ENCODE measurements at places on chromosomes 3 and 15.
A peak's percentile ranks its signal among the peaks of the same experiment; 100 is the strongest.

GRCh38 chr3:10303785-10304184, 11.0 kb upstream of the GHRL start:
- no peak for DNase-seq

- no peak for DNase-seq
Observed at GRCh38 chr15:48076454-48076853, 44.3 kb upstream of the SLC24A5 start.

GRCh38 chr3:152400887-152401286, 132.2 kb downstream of the MBNL1 start:
- DNase-seq: no peak

- peak; percentile 44 for DNase-seq
Observed at GRCh38 chr15:68730471-68730919, 90.2 kb downstream of the ANP32A start.

- peak; percentile 56 for DNase-seq
Observed at GRCh38 chr15:51718219-51718618, 19.2 kb downstream of the LYSMD2 start.

DNA sequence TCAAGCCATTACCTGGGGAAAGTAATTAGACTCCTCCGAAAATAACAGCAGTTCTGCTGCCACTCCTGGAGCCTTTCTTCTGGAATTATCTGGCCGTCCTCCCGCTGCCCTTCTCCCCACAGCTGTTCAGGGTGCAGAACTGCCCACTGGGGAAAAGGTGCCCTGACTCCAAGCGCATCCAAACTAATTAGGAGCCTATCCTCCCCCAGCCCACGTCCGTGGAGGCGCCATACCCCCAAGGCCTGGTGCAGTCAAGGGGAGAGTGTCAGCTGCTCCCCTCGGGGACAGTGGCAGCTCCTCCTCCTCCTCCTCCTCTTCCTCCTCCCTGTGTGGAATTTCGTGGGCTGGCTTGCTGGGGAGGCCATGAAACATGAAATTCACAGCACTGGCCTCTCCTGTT, 177.2 kb downstream of the XXYLT1 start:
- DNase-seq: no peak

DNA sequence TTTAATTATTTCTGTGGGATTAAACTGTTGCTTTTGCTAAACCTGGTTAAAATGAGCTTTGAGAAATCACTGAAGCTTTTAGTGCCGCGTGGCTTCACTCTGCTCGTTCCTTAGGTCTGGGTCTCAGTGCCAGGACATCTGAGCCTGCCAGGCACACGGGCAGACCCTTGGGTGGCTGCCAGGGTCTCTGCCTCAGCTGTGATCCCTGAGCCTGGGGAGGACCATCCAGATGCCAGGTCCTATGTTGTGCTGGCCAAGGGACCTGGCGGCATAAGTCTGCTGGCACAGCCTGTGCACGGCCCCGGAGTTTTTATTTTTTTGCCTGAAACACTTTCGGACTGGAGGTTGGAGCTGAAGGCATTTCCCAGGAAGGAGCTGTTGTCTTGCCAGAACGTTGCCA, 328.1 kb downstream of the LRTM1 start:
- no peak for DNase-seq

GRCh38 chr3:160677459-160677881, 510 bp downstream of the ARL14 start:
- no peak for DNase-seq

GRCh38 chr3:46393011-46393410, 13.9 kb downstream of the CCR5AS start:
- no peak for DNase-seq

- DNase-seq: peak; percentile 38
Observed at GRCh38 chr3:36911990-36912804, 32.7 kb downstream of the TRANK1 start.

GRCh38 chr3:56113231-56113630, 355.0 kb downstream of the ERC2 start:
- no peak for DNase-seq

Data from large intestine (tissue), 12 donors.